Glutamatergic neuron (in vitro differentiated cells): ENCODE measurements at places on chromosomes 12 and 14. TPM values are rescaled to one million over a fixed set of nuclear protein-coding genes. Genes with fewer than 3 reads are reported as not detected.

CLEC4D gene
- not detected for total RNA-seq

ETNK1 gene
- 118 TPM for total RNA-seq

GRCh38 chr12:12891080-12891880 is at the start of gene GPRC5A:
Gene GPRC5A, plus strand, starts transcription at chr12:12891562. Its CDS starts 16,688 bp downstream, at chr12:12908250.
- DNase-seq, result peak; percentile 41

DNA sequence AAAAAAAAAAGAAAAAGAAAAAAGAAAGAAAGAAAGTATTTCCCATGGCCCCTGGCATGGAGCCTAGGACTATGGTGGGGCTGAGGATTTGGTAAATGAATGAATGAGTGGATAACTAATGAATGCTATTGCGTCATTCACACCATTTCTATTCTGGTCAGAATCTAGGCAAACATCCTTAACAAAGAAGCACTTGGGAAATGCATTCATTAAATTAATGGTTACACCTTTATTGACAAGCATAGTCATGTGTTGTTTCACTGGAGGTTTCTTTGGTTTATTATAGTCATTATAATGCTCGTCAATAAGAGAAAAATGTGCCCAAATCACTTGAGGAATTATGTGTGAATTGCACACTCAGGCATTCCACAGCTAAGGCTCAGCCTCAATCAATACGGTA is 13.6 kb upstream of the AQP2 start:
- no peak for DNase-seq

GRCh38 chr12:54398218-54398617 is 13.7 kb upstream of the ZNF385A start:
- no peak for DNase-seq

DNA sequence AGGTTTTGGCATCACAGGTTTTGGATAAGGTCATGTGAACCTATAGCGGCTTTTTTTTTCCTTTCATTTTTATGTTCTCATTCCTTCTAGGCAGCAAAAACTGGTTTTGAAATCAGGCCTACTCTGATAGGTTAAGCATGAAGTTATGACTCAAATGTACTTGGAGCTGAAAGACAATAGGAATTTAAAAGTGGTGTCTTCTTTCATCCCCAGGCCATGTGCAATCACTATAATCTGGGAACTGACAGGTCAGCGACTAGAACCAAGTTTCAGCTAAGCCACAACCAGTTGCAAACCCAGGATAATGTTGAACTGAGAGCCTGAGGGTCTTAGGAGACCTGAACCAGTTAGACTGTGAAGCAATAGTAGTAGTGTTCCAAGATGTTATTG is 74.3 kb downstream of the ANO6 start:
- no peak for DNase-seq

DNA sequence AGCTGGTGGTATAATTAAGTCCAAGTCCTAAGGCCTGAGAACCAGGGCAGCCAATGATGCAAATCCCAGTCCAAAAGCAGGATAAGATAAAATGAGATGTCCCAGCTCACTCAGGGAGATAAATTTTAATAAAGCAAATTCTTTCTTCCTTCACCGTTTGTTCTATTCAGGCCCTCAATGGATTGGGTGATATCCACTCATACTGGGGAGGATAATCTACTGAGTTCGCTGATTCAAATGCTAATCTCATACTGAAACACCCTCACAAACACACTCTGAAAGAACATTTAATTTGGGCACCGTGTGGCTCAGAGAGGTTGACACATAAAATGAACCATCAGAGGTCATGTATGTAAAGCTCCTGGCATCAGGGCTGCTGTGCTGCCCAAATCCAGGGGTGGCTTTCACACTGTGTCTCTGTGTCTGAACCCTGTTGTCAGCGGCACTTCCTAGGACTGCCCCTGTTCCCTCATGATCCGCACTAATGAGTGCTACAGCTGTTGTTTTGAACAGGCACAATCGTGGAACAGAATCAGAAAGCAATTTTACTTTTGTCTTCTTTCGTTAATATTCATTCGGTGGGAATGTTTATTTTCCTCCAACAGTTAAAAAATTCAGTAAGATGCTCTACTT is 428.5 kb upstream of the FBXO33 start:
- DNase-seq, result no peak
